Glutamatergic neuron (in vitro differentiated cells): ENCODE measurements at places on chromosomes 11 and 22. TPM values are rescaled to one million over a fixed set of nuclear protein-coding genes. Genes with fewer than 3 reads are reported as not detected.

The UPB1 gene
- total RNA-seq = 0.37 TPM

The CCDC89 gene
- not detected for total RNA-seq

The SUSD2 gene
- 123 TPM for total RNA-seq

The APLNR gene
- 0.37 TPM for total RNA-seq

The KCNK7 gene
- total RNA-seq = 0.69 TPM

The SF3A1 gene
- 157 TPM for total RNA-seq

The RABL2B gene
- 19.2 TPM for total RNA-seq

The PHLDA2 gene
- total RNA-seq = 1.2 TPM

The CNGA4 gene
- not detected for total RNA-seq

The GGTLC2 gene
- not detected for total RNA-seq

The DDT gene
- 95.9 TPM for total RNA-seq

The BRSK2 gene
- 207 TPM for total RNA-seq

The MMP12 gene
- total RNA-seq = not detected

The OR8D4 gene
- not detected for total RNA-seq

The PHETA2 gene
- 0.88 TPM for total RNA-seq

The FAM111B gene
- total RNA-seq = 6.4 TPM

The APOL4 gene
- not detected for total RNA-seq
